HepG2 (cell line): ENCODE measurements at places on chromosomes 4 and X. TPM values are rescaled to one million over a fixed set of nuclear protein-coding genes. Genes with fewer than 3 reads are reported as not detected.

ATOH1 gene
- total RNA-seq: not detected in 2 replicates

DNA sequence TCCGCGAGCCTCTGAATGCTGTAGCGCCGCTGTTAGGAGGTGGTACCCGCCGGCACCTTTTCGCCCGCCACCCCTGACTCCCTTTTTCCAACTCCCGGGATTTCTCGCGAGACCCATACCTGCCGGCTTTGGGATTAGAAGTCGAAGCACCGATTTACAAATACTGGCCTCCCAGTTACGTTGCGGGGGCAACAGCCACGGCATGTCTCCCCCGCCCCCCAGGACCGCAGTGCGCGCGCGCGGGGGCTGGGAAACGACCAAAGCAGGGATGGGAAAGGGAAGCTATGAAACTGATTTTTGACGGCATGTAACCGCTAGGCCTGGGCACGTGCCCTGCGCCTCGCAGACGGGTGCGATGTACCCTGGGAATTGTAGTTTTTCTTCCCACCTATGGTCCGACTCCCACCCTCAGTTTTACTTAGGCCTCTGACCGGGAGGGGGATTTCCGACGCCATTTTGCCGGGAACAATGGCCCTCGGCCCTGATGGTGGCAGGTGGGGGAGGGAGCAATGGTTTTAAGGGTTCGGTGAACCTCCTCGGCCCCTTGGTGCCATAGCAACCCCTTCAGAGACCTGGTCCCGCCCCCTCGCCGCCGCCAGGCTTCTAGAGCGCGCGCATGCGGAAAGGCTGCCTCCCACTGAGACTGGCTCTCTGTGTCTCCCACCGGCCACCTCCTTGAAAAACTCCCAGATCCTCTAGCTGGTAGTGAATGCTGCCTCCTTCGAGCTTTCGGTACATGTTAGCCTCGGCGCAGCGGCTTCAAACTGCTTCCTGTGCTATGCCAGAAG is 772 bp upstream of the WNK3 start:
- H3K4me3 ChIP-seq: no peak overlapping the region
- H3K4me1 ChIP-seq: 0 out of 2 replicates have a peak, but pooled peaks cover 6% of the 10 kb centered on the region
- H3K36me3 ChIP-seq: no peaks in the 10 kb centered on the region
- no peak overlapping the region for H3K27ac ChIP-seq
- H3K27me3 ChIP-seq: peaks cover 10% of the 10 kb centered on the region; the same call in 1 of the 3 replicates

DNA sequence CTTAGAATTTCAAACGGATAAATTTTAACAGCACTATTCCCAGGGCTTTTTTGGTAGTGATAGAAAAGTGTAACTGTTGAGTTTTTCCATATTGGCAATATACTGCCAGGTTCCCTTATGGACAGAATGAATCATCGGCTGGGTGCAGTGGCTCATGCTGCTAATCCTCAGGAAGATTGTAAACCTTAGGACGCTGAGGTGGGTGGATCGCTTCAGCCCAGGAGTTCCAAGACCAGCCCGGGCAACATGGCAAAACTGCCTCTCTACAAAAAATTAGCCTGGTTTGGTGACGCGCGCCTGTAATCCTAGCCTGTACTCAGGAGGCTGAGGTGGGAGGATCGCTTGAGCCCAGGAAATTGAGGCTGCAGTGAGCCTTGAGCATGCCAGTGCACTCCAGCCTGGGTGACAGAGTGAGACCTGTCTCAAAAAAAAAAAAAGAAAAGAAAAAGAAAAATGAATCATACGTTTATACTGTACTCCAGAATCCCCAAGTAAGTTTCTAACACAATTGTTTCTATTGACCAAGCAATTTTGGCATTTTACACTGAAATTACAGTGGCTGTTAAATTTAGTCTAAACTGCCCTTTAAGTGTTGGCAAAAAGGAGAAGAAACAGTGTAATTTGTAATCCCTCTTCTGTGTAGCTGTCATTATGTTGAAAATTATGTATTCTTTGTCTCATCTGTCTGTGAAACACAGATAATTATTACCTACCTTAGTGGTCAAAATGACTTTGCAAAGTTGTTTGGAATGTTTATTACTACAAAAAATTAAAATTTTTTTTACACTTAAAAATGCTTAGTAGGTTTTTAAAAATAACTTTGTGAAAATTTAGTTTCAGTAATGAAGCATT is 1.8 kb downstream of the SLC30A9 start:
- peaks cover 23% of the 10 kb centered on the region for H3K4me1 ChIP-seq
- H3K27ac ChIP-seq: no peak overlapping the region
- no peaks in the 10 kb centered on the region for H3K36me3 ChIP-seq

- DNase-seq: no peak
- no peaks in the 10 kb centered on the region for H3K36me3 ChIP-seq
- no peak overlapping the region for H3K27ac ChIP-seq
- H3K27me3 ChIP-seq: no peaks in the 10 kb centered on the region
- no peak overlapping the region for H3K4me3 ChIP-seq
These were observed 44.8 kb downstream of the SMARCA5 start for GRCh38 chr4:143558286-143558685.

DNA sequence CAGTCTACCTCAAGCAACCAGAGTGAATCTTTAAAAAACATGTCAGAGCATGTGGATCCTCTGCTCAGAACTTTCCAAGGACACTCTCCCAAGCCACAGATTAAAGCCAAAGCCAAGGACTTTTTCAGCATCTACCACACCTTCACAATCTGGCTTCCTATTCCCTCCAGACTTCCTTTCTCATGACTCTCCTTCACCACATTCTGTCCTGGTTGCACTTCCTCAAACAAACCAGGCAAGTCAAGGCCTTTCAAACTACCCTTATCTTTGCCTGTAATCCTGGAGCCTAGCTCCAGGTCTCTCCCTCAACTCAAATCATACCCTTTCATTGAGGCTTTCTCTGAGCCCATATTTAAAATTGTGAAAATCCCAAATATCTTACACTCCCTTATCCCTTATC is 191.6 kb upstream of the GALNTL6 start:
- no peaks in the 10 kb centered on the region for H3K27me3 ChIP-seq
- no peak overlapping the region for H3K4me3 ChIP-seq

- no peaks in the 10 kb centered on the region for H3K27me3 ChIP-seq
- no peak overlapping the region for H3K4me3 ChIP-seq
- no peaks in the 10 kb centered on the region for H3K36me3 ChIP-seq
- no peaks in the 10 kb centered on the region for H3K4me1 ChIP-seq
- no peak overlapping the region for H3K27ac ChIP-seq
- no peak for DNase-seq
These were observed 145.3 kb downstream of the COL25A1 start for GRCh38 chr4:109157205-109157604.

- H3K27me3 ChIP-seq: no peaks in the 10 kb centered on the region
- DNase-seq: no peak
- H3K27ac ChIP-seq: peak overlapping the region; percentile 18
- no peaks in the 10 kb centered on the region for H3K36me3 ChIP-seq
These were observed 3.2 kb downstream of the CXorf65 start for GRCh38 chrX:71103110-71103983.

MYL5 gene
- 11.0 and 16.0 TPM in 2 replicates for total RNA-seq

PPP1R2C gene
- not detected in 2 replicates for total RNA-seq

OTUD5 gene
- 16.9 and 18.4 TPM in 2 replicates for total RNA-seq

- H3K4me3 ChIP-seq: no peak overlapping the region
- H3K4me1 ChIP-seq: no peaks in the 10 kb centered on the region
- H3K36me3 ChIP-seq: no peaks in the 10 kb centered on the region
- H3K27ac ChIP-seq: no peak overlapping the region
These were observed 125.8 kb upstream of the CLNK start for GRCh38 chr4:10810411-10810810.

SOD3 gene
- total RNA-seq: not detected in 2 replicates

CCNB3 gene
- 0.04 and 0.11 TPM in 2 replicates for total RNA-seq

GRCh38 chr4:101970547-101971155 is 180.1 kb downstream of the BANK1 start:
- no peak overlapping the region for H3K4me3 ChIP-seq
- peaks cover 6% of the 10 kb centered on the region; the same call in 1 of the 2 replicates for H3K4me1 ChIP-seq
- no peaks in the 10 kb centered on the region for H3K27me3 ChIP-seq
- H3K27ac ChIP-seq: no peak overlapping the region

CHRDL1 gene
- not detected in 2 replicates for total RNA-seq

DNA sequence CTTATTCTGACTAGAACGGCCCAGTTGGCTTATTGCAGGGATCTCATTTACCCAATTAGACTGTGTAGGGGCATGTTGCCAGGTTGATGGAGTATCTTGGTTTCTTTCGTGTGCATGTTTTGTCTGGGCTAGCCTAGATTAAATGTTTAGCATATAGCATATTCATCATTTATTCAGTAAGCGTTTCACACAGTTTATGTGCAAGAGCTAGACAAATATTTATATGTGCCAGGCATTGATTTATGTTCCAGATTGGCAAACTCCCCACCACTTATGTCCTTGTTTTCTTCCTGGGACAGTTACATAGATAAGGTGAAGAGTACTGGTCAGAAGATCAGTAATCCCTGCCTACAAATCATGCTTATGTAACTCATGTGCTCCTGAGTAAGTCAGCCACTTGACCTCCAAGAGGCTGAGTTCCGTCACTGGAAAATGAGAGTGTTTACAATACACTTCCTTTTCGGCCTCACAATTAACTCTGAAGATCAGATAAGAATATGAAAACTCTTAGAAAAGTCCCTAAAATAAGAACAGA is 57.2 kb downstream of the RUFY3 start:
- H3K4me1 ChIP-seq: no peaks in the 10 kb centered on the region
- DNase-seq: no peak
- no peak overlapping the region for H3K27ac ChIP-seq
- peaks cover 16% of the 10 kb centered on the region; the same call in 1 of the 3 replicates for H3K36me3 ChIP-seq
- no peak overlapping the region for H3K4me3 ChIP-seq

- H3K36me3 ChIP-seq: 0 out of 2 replicates have a peak, but pooled peaks cover 3% of the 10 kb centered on the region
- DNase-seq: no peak
- H3K4me1 ChIP-seq: no peaks in the 10 kb centered on the region
- H3K27me3 ChIP-seq: no peaks in the 10 kb centered on the region
- no peak overlapping the region for H3K4me3 ChIP-seq
These were observed 17.1 kb downstream of the DDX3X start for GRCh38 chrX:41350976-41351569.

DNA sequence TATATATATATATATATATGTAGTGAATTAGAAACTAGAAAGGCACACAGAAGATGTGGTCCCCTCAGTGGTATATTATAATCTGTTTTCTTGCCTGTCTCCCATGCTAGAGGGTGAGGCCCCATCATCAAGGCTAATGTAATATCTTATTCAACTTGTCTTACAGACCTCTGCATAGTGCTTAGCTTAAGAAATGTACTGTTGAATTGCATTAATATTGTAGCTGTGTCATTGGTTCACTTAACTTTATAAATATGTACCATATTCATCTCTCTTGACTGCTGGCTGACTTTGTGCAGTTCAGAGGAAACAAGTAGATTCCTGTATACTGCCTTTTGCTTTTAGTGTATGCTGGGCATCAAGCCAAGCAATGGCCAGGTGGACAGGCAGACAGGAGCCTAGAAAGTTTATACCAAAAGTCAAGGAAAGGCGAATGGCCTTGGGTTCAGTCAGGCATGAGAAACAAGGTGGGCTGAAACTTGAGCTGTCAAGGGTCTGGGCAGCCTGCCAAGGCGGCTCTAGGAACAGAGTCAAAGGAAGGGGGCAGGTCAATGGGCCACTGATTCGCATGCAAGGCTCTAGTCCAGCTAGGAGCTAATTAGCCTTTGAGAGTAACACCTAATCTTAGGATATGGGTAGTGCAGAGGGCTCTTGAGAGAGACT is 78.8 kb upstream of the LEF1 start:
- H3K36me3 ChIP-seq: no peaks in the 10 kb centered on the region
- H3K27ac ChIP-seq: no peak overlapping the region
- no peaks in the 10 kb centered on the region for H3K4me1 ChIP-seq
- no peaks in the 10 kb centered on the region for H3K27me3 ChIP-seq
- DNase-seq: no peak
- no peak overlapping the region for H3K4me3 ChIP-seq

- peak; percentile 3 for DNase-seq
- peaks cover 14% of the 10 kb centered on the region; the same call in 1 of the 3 replicates for H3K36me3 ChIP-seq
- no peak overlapping the region for H3K4me3 ChIP-seq
- H3K4me1 ChIP-seq: no peaks in the 10 kb centered on the region
- no peaks in the 10 kb centered on the region for H3K27me3 ChIP-seq
- H3K27ac ChIP-seq: no peak overlapping the region
These were observed 14.3 kb downstream of the ZAR1 start for GRCh38 chr4:48504352-48504751.

- H3K4me3 ChIP-seq: no peak overlapping the region
- no peak overlapping the region for H3K27ac ChIP-seq
These were observed 72.2 kb upstream of the KLF3 start for GRCh38 chr4:38591617-38592337.

SSX2 gene
- not detected in 2 replicates for total RNA-seq

- no peak overlapping the region for H3K27ac ChIP-seq
- H3K36me3 ChIP-seq: no peaks in the 10 kb centered on the region
- no peak for DNase-seq
These were observed 5.3 kb upstream of the RASL11B start for GRCh38 chr4:52856801-52857200.

TNIP2 gene
- 28.5 and 38.0 TPM in 2 replicates for total RNA-seq

- H3K36me3 ChIP-seq: no peaks in the 10 kb centered on the region; the same call in 2 of the 3 replicates
- H3K4me3 ChIP-seq: no peak overlapping the region
- H3K27ac ChIP-seq: no peak overlapping the region
- no peak for DNase-seq
- H3K27me3 ChIP-seq: no peaks in the 10 kb centered on the region
- H3K4me1 ChIP-seq: peaks cover 23% of the 10 kb centered on the region
These were observed 145.2 kb upstream of the FTHL17 start for GRCh38 chrX:31217084-31217483.

GRCh38 chr4:83083925-83084475 is 30.5 kb downstream of the PLAC8 start:
- H3K4me3 ChIP-seq: no peak overlapping the region
- no peaks in the 10 kb centered on the region for H3K36me3 ChIP-seq
- no peaks in the 10 kb centered on the region for H3K4me1 ChIP-seq
- DNase-seq: no peak

SLC4A4 gene
- not detected in 2 replicates for total RNA-seq

- H3K4me1 ChIP-seq: no peaks in the 10 kb centered on the region
- no peak overlapping the region for H3K27ac ChIP-seq
- no peak for DNase-seq
- no peaks in the 10 kb centered on the region for H3K27me3 ChIP-seq
- H3K36me3 ChIP-seq: no peaks in the 10 kb centered on the region
These were observed 229.3 kb downstream of the IDS start for GRCh38 chrX:149275836-149276235.
